ENCODE measurements at places on chromosomes 4 and X.

- DNase-seq = no peak
- no peak overlapping the region for H3K4me3 ChIP-seq
- no peaks in the 10 kb centered on the region for H3K36me3 ChIP-seq
Observed at GRCh38 chrX:133285341-133285740, 67.2 kb upstream of the TFDP3 start.

DNA sequence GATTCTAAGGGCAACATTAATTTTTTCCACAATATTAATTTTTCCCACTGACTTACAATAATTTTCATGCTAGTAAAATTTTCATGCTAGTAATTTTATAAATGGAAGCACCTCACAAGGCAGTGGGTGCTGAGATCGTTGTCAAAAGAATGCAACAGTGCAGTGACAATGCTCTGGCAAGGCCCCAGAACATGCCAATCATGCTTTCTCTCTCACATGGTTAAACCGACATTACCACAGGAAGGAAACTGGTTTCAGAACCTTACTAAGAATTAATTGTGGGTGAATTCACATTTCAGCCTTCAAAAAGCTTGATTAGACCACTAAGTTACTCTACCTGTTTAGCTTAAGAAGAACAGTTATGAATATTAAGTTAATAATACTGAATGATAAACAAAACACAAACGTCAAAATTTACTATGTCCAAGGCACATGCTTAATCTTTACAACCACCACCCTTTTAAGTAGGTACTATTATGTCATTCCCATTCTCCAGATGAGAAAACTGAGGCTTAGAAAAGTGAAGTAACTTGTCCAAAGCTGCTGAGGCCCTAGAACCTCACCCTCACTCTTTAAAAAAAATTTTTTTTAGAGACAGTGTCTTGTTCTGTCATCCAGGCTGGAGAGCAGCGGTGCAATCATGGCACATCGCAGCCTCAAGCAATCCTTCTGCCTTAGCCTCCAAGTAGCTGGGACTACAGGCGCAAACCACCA, 10.0 kb upstream of the OPHN1 start:
- H3K4me3 ChIP-seq = no peak overlapping the region
- H3K27ac ChIP-seq = no peak overlapping the region
- peaks cover 3% of the 10 kb centered on the region for H3K4me1 ChIP-seq
- no peaks in the 10 kb centered on the region for H3K27me3 ChIP-seq
- DNase-seq = no peak

- H3K4me1 ChIP-seq = no peaks in the 10 kb centered on the region
- no peak for DNase-seq
- H3K27ac ChIP-seq = no peak overlapping the region
- peaks cover 53% of the 10 kb centered on the region for H3K27me3 ChIP-seq
Observed at GRCh38 chr4:164937576-164938270, 39.7 kb downstream of the TRIM61 start.

DNA sequence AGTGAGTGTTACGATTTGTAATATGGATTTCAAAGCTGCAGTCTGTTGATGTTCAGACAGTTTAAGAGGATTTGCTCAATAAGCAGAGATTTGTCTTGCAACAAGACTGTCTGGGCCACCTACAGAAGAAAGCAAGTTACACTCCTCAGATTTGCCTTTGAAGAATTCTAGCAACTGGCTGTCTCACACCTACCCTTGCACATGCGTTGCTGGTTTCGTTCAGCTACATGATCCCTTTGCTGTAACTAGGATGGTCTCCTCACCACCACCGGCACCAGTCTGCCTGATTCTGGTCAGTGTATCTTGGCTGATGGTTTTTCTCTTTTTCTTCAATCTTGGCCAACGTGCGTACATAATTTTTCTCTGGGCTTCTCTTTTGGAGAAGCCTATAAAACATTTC, 172.7 kb upstream of the LCORL start:
- no peak overlapping the region for H3K27ac ChIP-seq
- peaks cover 2% of the 10 kb centered on the region for H3K36me3 ChIP-seq
- H3K4me3 ChIP-seq = no peak overlapping the region
- H3K27me3 ChIP-seq = peaks cover 44% of the 10 kb centered on the region
- peaks cover 3% of the 10 kb centered on the region for H3K4me1 ChIP-seq
- DNase-seq = no peak

DNA sequence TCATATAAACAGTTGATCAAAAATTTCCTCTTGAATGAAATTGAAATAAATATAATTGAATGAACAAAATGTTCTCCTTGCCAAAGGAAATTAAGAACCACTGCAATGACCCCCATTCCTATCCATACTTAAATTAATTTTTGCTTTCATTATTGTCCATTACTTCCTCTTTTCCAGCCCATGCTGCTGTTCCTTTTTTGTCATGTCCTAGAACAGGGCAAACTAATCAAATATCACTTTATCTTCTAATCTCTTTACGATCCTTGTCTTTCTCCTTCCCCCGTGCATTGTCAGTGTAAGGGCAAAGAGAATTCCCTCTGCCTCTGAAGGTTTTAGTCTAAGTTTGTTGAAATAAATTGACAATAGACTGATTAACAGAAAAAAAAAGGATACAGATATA, 203.0 kb downstream of the CENPC start:
- H3K4me3 ChIP-seq = no peak overlapping the region
- DNase-seq = no peak
- no peaks in the 10 kb centered on the region for H3K36me3 ChIP-seq
- H3K4me1 ChIP-seq = peaks cover 3% of the 10 kb centered on the region
- no peak overlapping the region for H3K27ac ChIP-seq

DNA sequence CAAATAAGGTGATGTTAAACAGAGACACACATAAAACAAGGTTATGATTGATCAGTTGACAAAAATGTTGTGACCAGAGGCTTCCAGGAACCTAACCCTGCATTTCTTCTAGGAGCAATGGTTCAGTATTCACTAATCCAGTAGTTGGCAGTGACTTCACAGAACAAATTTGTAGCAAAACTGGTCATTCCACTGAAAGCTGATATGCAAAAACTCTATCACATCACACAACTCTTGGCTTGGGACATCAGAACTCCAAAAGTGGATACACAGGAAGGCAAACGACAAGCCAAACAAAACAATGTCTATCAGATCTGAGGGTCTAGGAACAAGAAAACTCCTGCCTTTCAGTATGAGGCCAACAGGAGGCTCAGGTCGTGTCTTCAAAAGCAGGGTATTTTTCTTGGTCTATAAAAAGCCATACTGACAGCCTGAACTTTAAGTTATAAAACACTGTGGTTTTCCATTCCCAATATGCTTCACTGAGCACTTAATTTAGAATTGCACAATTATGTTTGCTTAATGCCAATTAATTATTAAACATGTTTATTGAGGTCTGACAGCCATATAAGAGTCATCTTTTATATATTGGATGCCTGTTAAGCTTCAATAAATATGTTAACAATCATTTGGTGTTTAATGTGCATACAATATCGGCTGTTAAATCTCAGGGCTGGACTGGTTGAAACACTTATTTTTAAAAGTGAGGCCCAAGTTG, 45.6 kb downstream of the SOD3 start:
- peaks cover 9% of the 10 kb centered on the region for H3K27me3 ChIP-seq
- no peaks in the 10 kb centered on the region for H3K4me1 ChIP-seq
- no peak overlapping the region for H3K27ac ChIP-seq
- no peak overlapping the region for H3K4me3 ChIP-seq

Data from T-helper 17 cell (primary cell).